Endothelial cell (in vitro differentiated cells): ENCODE measurements at places on chromosomes 7 and 10.

DNA sequence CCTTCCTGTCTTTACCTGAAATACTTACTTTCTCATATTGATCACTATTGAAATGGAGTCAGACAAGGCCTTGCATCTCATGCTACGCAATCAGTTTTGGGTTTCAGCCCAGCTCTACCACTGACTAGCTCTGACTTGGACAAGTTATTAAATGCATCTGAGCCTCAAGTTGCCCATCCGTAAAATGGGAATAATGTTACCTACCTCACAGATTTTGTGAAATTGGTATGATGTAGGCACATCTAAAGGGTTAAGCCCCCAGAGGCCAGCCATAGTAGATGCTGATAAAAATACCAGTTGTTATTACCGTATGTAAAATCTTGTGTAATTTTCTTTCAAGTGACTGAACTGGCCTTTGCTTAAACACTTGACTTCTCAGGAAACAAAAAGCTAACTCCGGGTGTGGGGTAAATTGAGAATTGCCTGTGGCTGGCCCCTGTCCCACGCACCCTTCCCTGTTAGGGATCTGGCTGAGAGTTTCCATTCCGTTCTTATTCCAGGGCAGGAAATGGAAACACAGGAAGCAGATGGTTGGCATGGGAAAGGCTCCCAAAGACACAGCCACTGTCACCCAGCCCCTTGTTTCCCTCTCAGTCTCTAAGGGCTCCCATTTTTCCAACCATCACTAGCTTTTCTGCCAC lies 7.5 kb downstream of the DUSP5 start:
- no peak for DNase-seq
- H3K27ac ChIP-seq, result peak overlapping the region; percentile 85
- peak overlapping the region; percentile 13 for H3K4me3 ChIP-seq
- peaks cover 8% of the 10 kb centered on the region for H3K27me3 ChIP-seq
- peaks cover 33% of the 10 kb centered on the region for H3K36me3 ChIP-seq

DNA sequence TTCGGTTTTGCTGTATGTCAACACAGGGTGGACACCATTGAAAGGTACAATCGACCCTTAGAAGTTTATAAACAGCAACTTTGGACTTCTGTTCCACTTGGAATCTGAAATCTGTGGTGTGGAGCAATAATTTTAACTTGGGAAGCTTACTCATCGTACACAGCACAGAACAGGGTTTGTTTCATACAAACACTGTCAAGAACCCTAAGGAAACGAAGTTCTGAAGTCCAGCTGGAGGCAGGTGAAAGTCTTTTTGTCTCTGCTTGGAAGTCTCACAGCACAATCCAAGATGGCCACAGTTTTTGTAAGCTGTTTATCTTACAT lies 31.5 kb downstream of the NMT2 start:
- H3K4me3 ChIP-seq, result no peak overlapping the region
- H3K36me3 ChIP-seq, result peaks cover 8% of the 10 kb centered on the region
- H3K27me3 ChIP-seq, result no peaks in the 10 kb centered on the region

DNA sequence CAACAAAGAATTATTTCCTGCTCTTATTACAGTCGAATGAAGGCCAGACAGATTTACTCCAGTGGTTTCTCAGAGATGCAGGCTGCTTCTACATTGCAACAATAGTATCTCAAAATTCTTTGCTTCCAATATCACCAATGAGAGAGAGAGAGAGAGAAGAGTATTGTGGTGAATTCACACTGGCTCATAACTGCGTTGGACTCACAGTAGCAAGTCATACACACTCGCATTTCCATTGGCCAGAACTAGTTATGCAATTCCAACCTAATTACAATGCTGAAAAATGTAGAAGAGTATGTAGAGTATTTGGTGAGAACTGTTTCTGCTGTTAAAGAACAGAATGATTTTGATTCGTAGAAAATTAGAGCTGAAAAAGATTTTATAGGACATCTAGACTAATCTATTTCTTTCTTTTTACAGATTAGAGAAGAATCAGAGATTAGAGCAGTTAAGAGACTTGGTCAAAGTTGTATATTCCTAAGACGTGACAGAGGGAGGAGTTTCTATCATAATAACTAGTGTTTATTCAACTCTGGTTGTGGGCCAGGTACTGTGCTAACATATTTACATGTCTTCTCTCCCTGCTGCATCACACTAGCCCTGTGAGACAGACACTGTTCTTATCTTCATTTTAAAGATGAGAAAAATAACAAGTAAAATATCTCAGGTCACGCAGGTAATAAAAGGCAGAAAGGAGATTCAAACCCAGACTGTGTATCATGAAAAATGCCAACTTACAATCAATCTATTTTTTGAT lies 34.6 kb upstream of the PDK4 start:
- H3K4me1 ChIP-seq, result no peaks in the 10 kb centered on the region
- H3K36me3 ChIP-seq, result no peaks in the 10 kb centered on the region
- no peak overlapping the region for H3K4me3 ChIP-seq
- H3K27ac ChIP-seq, result no peak overlapping the region

DNA sequence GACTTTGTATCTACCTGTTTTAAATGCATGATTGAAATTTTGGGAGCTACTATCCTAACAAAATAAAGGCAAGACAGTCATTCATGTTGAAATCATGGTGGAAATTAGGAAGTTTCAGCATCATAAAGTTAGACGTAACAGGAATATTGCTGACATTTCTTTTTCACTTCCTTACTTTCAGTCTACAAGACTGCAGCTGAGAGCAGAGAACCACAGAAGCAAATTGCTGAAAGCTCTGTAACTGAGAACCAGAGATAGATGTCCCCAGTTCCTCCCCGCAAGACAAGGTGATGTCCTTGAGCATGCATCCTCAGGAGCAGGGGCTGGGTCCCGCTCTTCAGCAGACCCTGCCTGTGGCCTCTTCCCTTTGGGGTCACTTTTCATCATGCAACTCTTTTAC lies 466.3 kb upstream of the POM121L12 start:
- no peaks in the 10 kb centered on the region for H3K36me3 ChIP-seq
- no peak overlapping the region for H3K4me3 ChIP-seq
- no peaks in the 10 kb centered on the region for H3K4me1 ChIP-seq
- peaks cover 7% of the 10 kb centered on the region for H3K27me3 ChIP-seq

DNA sequence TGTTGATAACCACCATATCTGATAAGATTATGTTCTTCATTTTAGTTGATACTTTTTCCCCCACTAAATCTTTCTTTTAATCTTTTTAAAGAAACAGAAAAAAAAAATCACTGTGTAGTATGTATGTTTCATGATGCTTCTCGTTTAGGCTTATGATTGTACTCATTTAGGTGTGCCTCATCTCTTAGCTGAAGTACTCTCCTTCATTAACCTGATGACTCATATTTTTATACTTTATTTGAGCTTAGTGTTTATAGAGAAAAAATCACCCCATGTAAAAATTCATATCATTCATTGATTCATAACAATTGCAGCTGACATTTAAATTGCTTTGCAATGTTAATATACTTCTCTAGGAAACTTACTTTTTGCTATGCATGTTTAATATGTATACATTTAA lies 158.9 kb downstream of the MLLT10 start:
- no peak for DNase-seq
- H3K4me1 ChIP-seq, result no peaks in the 10 kb centered on the region
- H3K27me3 ChIP-seq, result no peaks in the 10 kb centered on the region

GRCh38 chr10:70542565-70542938 lies 60.0 kb downstream of the PRF1 start:
- H3K27me3 ChIP-seq, result peaks cover 21% of the 10 kb centered on the region
- H3K4me3 ChIP-seq, result peak overlapping the region; percentile 48
- DNase-seq, result no peak
- peak overlapping the region; percentile 33 for H3K27ac ChIP-seq

DNA sequence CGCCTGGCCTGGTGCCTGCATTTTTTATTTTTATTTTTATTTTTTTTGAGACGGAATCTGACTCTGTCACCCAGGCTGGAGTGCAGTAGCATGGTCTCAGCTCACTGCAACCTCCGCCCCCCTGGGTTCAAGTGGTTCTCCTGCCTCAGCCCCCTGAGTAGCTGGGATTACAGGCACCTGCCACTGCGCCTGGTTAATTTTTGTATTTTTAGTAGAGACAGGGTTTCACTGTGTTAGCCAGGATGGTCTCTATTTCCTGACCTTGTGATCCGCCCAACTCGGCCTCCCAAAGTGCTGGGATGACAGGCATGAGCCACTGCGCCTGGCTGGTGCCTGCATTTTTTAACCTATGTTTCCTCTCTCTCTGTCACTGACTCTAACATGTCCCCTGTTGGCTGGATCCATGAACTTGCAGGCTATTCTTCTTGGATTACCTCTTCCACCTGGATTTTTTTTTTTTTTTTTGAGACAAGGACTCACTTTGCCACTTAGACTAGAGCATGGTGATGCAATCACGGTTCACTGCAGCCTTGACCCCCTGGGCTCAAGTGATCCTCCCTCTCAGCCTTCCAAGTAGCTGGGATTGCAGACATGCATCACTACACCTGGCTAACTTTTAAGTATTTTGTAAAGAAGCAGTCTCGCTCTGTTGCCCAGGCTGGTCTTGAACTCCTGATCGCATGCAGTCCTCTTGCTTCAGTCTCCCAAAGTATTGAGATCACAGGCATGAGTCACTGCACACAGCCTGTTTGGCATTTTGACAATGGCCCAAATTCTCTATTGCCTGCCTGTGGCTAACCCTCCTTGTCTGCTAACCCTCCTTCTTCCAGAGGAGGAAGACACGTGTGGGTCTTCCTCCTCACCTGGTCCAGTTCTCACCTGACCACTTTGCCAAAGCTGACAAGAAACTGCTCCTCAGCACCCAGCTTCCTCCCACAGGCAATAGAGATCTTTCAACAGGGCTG lies 23.0 kb upstream of the PRPF18 start:
- H3K27me3 ChIP-seq, result peaks cover 8% of the 10 kb centered on the region
- no peaks in the 10 kb centered on the region for H3K36me3 ChIP-seq
- H3K4me1 ChIP-seq, result no peaks in the 10 kb centered on the region
- no peak overlapping the region for H3K27ac ChIP-seq
- peak overlapping the region; percentile 45 for H3K4me3 ChIP-seq
- DNase-seq, result no peak

- H3K36me3 ChIP-seq, result no peaks in the 10 kb centered on the region
- no peak overlapping the region for H3K4me3 ChIP-seq
- H3K4me1 ChIP-seq, result no peaks in the 10 kb centered on the region
These were observed 49.1 kb upstream of the EEPD1 start for GRCh38 chr7:36103837-36104561.

- H3K4me3 ChIP-seq, result no peak overlapping the region
- no peaks in the 10 kb centered on the region for H3K4me1 ChIP-seq
- H3K27ac ChIP-seq, result no peak overlapping the region
- H3K27me3 ChIP-seq, result no peaks in the 10 kb centered on the region
These were observed 105.7 kb upstream of the C10orf90 start for GRCh38 chr10:126776168-126776567.

GRCh38 chr10:47206449-47207280 lies 93.3 kb upstream of the GDF10 start:
- H3K4me1 ChIP-seq, result no peaks in the 10 kb centered on the region
- H3K4me3 ChIP-seq, result no peak overlapping the region
- no peak for DNase-seq
- H3K27me3 ChIP-seq, result no peaks in the 10 kb centered on the region
- H3K27ac ChIP-seq, result no peak overlapping the region

DNA sequence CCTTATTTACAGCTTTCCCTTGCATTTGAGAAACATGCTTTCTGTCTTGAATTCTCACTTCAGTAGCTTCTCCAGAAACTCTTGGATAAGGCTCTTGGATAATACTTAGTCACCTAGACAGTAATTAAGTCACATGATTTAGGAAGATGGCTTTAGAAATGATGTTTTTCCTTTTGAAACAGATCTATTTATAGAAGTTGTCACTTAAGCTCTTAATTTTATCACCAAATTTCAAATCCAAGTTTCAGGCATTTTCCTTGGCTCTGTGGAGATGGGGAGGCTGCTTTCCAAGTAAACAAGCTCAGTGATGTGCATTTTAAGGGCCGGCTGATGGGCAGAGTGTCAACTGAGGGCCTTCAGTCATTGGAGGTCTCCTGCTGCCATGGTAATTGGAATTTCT lies 130.3 kb downstream of the SRI start:
- H3K4me1 ChIP-seq, result peaks cover 14% of the 10 kb centered on the region
- no peak for DNase-seq
- H3K4me3 ChIP-seq, result no peak overlapping the region

GRCh38 chr10:95976362-95977229 lies 66.8 kb upstream of the CCNJ start:
- DNase-seq, result no peak

DNA sequence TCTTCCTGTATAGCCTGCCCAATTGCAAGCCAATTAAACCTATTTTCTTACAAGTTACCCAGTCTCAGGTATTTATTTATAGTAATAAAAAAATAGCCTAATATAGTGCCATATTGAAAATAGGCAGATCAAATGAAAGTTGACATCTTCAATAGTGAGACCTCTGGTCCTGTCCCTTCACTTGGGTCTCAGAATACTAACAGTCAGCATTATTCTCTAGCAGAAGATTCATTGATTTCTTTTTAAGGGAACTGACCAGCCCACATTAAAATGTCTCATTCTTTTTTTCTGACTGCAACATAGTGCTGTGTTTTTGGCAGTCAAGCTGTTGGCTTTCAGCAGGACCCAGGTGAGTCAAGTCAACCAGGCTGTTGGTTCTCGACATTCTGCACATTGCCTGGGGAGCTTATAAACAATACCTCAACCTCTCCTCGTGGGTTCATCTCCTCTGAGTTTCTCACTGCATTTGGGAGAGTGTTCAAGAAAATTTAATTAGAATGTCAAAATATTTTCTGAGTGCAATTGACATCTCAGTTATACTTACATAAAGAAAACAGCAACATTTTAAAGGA lies 109.8 kb downstream of the MKX start:
- no peaks in the 10 kb centered on the region for H3K27me3 ChIP-seq
- H3K4me3 ChIP-seq, result no peak overlapping the region
- H3K27ac ChIP-seq, result no peak overlapping the region

DNA sequence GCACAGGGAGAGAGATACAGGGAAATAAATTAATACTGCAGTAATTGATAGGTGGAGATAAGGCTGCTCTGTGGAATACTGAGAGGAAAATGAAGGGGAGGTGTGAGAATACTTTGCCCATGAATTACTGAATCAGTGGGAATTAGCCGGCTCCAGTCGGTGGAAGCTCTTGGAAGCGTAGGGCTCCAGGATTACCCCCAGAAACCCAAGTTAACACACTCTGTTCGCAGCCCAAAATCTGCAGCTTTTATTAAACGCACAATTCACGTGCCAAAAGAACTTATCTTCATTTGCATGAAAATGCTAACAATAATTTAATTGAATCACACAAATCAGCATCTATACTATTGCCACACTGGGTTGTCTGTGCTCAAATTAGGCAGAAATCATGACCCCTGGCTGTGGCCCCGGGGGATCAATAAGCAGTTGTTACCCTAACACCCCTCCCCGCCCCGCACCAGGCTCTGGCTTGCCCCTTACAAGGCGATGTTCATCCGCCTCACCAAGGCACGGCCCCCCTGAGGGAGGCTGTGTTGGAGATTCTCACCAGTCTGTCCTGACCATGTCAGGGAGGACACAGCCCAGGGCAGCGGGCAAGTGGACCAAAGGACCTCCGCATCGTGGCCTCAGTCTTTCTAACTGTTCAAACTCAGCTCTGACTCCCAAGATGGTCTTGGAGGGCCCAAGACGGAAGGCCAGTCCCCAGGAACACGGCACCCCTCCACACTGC lies 48.4 kb upstream of the MGMT start:
- H3K27me3 ChIP-seq, result no peaks in the 10 kb centered on the region
- peaks cover 21% of the 10 kb centered on the region for H3K4me1 ChIP-seq
- H3K4me3 ChIP-seq, result no peak overlapping the region
- peak overlapping the region; percentile 18 for H3K27ac ChIP-seq
- DNase-seq, result no peak

GRCh38 chr7:112788778-112789343 lies 1.3 kb downstream of the TMEM168 start:
- peaks cover 17% of the 10 kb centered on the region for H3K4me1 ChIP-seq
- H3K27me3 ChIP-seq, result peaks cover 4% of the 10 kb centered on the region
- DNase-seq, result no peak
- H3K27ac ChIP-seq, result peak overlapping the region; percentile 9
- H3K36me3 ChIP-seq, result no peaks in the 10 kb centered on the region
